SIG-M5 (cell line): ENCODE measurements at places on chromosomes 2 and 18.

DNA sequence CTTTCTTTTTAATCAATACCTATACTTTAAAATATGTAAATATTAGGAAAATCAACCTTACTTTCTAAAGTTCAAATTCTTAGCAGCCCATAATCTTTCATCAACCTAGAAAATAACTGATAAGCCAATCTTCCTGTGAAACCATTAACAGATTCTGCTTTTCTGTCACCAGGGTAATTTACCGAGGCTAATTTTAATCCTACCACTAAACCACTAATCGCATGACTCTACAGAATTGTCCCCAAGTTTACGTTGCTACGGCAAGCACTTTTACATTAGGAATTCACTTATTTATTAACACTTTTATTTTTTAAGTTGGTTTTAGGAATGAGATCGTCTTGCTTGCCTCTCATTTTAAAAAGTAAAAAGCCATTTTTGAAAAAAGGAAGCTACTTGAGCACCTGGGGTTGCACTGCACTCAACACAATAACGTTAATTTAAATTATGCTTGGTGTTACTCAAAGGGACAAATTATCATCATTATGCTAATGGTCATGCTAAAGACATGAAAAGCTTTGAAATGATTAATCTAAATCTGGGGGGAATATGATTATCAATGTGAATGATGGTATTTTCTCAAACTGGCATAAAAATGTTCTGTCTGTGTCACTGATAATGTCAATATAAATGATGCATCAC lies 10.2 kb downstream of the ZNF516 start:
- DNase-seq = no peak

- no peak for DNase-seq
Measured at GRCh38 chr2:96898641-96899412, 28.9 kb upstream of the SEMA4C start.

- DNase-seq = no peak
Measured at GRCh38 chr18:37551249-37551648, 14.3 kb downstream of the CELF4 start.

DNA sequence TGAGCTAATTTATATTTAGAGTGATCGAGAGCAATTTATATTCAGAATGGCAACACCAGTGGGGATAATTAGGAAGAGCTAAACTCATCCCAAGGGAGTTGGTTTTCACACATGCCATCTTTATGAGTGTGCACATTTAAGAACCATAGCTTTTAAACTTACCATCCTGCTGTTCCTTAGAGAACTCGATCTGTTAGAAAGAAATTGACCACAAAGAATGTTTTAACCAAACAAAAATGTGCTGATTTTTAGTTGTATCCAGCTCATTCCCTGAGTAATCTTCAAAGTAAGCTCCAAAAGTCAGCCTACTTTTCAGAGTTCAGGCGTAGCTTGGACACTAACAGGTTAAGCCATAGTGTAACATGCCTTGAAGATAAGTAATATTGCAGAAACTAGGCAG lies 12.6 kb downstream of the MYL1 start:
- DNase-seq = no peak

DNA sequence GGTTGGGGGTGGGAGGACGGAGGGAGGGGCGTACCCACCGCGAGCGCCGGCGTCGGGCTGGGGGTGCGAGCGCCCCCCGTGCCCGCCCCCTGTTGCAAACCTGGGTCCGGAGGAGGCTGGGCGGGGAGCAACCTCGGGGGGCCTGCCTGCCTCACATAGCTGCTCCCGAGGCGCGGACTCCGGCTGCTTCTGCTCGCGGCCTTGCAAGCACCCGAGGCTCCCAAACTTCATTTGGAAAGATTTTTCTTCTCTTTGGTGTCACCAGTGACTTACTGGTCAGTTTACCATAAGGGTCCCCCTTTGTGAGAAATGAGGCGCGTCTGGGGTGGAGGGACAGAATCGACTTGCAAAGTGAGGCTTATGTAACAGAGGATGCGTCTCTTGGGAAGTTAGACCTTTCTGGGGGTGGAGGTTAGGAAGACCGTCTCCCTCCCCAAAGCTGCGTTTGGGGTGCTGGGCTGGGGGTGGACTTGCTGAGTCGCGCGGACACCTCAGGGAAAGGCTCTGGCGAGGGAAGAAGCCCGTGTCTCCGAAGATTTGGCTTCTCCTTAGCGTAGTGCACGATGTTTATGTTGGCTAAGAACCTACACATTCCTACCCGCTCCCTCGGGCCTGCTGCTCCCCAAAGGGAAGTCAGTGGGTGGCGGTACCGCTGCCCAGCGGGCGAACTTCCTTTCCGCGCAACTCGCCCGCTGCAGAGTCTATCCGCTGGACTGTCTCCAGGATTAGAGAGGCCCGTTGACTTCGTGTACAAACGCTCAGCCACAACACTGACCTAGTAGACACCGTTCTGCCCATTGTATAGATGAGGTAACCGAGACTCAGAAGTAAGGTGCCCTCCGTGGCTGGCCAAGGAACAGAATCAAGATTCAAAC lies 559 bp downstream of the TMEM37 start:
- no peak for DNase-seq

- DNase-seq = no peak
Measured at GRCh38 chr2:145777914-145778313, 1258.0 kb upstream of the ZEB2 start.

GRCh38 chr18:11963991-11964484 lies 17.3 kb upstream of the IMPA2 start:
- DNase-seq = no peak

DNA sequence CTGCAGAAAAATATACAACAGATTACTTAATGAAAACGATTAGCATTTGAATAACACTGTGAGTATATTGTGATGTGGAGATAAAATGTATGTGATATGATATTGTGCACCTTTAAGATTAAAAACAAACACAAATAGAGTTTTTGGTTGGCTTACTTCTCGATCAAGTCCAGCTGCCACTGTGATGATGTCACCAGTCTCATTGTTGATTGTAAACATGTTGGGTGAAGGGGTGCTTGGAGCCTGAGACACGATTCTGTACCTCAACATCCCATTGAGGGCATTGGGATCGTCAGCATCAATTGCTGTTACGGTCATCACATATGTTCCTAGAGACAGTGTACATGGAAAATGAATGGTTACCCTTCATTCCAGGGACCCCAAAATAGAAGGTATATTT lies 174.1 kb downstream of the CDH2 start:
- DNase-seq = no peak

DNA sequence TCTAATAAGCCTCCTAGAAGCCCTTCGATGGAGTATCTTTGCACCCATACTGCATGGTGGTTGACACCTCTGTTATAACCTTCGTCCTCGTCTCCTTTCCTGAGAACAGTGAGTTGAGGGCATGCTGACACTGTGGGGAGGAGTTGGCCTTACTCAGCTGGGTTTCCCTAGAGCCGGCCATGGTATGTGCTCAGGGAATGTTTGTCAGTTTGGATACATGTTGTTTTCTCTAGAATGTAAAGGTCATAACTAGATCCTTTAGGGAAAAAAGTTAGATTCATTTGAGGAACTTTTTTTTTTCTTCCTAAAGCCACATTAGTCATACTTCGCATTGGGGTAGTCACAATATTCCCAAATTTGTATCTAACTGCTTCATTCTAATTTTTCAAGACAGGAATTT lies 106.0 kb upstream of the FOSL2 start:
- no peak for DNase-seq

DNA sequence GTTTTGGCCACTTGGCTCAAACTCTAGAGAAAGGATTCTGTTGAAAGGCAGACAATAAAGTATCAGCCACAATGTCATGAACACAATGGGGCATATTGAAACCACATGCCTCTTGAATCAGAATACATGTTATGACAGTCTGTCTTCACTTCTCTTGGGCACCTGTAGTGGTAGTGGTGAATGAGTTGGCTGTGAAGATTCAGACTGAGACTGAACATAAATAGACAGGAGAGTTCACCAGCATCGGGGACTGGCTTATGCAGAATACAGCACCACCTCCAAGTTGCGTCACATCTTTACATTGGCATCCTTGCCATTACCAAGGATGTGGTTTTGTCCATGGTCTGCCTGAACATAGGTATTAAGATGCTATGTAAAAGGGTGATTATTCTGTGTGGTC lies 336.8 kb downstream of the MYCN start:
- no peak for DNase-seq

DNA sequence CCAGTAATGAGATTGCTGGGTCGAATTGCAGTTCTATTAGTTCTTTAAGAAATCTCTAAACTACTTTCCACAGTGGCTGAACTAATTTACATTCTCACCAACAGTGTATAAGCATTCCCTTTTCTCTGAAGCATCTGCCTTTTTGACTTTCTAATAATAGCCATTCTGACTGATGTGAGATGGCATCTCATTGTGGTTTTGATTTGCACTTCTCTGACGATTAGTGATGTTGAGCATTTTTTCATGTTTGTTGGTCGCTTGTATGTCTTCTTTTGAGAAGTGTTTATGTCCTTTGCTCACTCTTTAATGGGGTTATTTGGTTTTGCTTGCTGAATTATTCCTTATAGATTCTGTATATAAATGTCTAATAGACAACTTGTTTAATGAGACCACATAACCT lies 69.6 kb upstream of the UGP2 start:
- no peak for DNase-seq

GRCh38 chr2:196677404-196677803 lies 37.9 kb downstream of the CCDC150 start:
- DNase-seq = no peak

DNA sequence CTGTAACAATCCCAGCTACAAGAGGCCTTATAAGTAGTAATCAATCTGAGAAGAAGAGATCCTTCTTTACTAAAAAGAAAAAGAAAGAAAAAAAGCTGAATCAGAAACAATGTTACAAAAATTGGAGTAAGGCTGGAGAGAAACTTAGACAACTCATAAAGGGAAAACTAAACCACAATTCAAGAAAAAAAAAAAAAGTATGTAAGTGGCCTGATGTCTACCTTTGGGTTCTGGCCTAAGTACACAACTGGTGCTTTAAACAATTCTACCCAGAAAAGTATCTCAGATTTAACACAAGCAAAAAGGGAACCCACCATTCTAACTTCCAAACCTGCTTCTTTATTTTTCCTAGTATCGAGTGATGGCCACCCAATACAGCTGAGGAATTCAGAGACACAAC lies 45.3 kb downstream of the ZNF521 start:
- DNase-seq = no peak
